Sciatic nerve (tissue), 2 donors: ENCODE measurements at places on chromosomes 3 and 15.

DNA sequence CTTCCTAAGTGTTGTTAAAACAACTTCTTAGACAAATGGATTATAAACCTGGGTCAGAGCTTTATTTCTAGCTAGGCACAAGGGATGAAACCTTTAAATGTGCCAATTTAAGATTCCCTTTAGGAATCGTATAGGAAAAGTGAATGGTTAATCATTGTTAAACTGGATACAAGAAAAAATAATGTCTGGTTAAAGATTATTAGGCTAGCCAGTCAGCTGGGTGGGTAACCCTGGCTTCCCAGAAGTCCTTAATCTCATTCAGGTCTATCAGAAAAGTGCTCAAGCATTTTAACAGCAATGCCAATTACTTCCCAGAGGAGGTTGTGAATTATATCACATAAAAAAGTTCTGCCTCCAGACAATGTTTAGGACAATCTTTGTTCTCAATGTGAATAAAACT is 37.6 kb downstream of the NANOGP8 start:
- DNase-seq: no peak

GRCh38 chr3:116930786-116931185 is 221.2 kb downstream of the TUSC7 start:
- no peak for DNase-seq

- DNase-seq: no peak
Measured at GRCh38 chr15:92934716-92935115, 34.6 kb downstream of the CHD2 start.

DNA sequence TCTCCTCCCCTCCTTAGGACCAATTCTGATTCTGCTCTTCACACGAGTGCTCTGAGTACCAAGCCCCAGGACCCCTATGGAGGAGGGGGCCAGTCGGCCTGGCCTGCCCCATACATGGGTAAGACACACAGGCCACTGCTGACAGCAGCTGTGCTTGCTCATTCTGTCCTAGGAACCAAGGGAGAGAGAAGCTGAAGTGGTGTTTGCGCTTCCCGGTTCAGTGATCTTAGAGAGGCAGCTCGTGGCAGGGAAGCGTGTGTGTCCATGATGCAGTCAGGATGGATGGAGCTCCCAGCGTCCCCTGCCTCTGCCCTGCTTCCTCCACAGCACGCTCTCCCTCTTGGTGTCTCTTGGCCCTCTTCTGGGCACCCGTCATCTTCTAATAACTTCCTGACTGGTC is 77.6 kb downstream of the CRTC3 start:
- DNase-seq: no peak

DNA sequence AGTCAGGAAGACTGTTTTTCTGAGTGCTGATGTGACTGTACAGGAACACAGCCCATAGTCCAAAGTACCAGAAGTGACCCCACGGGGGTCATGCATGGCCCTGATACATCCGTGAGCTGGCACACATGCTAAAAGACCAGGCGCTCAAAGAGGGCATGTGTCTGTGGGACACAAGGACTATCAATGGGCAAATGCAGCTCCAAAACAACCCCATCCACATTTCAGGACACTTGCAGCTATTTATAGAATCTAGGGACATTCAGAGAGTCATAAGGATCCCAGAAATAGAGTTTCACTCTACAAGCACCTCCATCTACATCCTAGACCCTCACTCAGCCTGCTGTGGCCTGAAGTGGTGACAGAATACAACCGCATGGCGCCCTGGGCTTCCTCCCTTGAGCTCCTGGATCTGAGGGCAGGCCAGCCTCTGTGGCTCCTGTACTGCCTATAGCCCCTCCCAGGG is 17.0 kb downstream of the SLC25A20 start:
- no peak for DNase-seq

DNA sequence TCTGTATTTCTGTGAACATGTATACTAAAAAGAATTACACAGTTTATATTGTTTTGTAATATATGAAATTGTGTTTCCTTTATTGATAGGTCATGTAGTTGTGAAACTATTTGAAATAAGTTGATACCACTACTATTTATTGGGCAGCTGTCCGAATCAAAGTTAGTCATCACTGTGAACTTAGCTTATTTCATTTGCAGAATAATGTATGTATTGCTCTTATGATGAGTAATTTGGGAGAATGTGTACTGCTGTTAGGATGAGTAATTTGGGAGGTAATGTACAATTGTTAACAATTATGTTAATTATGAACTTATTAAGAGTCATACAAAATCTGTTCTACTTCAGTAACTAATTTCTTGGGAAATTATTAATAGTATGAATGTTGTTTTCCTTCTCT is 22.2 kb downstream of the FXR1 start:
- no peak for DNase-seq

GRCh38 chr3:118196183-118196582 is 838.5 kb downstream of the IGSF11 start:
- DNase-seq: no peak

DNA sequence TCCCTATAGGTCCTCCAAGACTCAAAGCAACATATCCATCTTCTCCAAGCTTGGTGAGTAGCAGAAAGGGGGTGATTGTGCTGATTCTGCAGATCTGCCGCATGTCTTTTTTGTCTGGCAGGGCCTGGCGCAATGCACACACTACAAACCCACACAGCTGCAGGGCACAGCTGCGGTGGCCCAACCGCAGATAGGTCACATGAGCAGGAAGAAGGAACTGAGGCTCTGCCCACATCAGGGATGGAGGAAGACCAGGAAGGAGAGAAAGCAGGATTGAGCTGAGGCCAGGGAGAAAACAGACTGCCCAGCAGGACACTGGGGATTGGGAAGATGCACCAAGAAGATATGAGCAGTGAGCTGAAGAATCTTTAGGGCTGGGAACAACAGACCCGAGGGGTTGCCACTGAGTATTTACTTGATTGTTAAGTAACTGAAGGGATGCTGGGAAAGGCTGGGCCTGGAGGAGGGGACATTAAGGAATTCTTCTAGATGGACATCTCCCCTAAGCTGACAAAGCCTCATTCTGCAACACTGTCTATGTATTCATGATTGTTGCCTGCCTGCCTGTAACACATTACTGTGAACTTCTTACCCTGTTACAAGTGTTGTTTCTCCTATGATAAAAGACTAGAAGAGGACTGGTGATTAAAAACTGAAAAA is 126.7 kb downstream of the MYLK start:
- no peak for DNase-seq

DNA sequence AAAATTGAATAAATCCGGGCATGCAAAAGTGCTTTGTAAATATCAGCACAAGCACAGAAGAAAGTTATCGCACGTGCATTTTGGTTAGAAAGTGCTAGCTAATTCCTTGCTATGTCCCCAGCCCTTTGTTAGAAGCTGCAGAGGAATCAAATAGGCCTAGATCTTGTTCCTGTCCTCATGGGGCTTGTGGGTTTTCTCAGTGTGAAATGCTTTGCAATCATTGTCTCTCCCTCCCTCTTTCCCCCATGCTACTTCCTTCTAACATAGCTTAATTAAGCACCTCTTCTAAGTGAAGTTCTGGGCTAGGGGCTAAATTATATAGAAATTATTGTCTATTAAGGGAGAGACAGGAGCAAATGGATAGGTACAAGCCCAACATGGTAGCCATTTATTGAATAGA is 271.7 kb downstream of the RPLP1 start:
- no peak for DNase-seq

- no peak for DNase-seq
Measured at GRCh38 chr3:117565777-117566176, 856.2 kb downstream of the TUSC7 start.
